Esophagus muscularis mucosa (tissue), 4 donors: ENCODE measurements at places on chromosomes 11 and 22. TPM values are rescaled to one million over a fixed set of nuclear protein-coding genes. Genes with fewer than 3 reads are reported as not detected.

DNA sequence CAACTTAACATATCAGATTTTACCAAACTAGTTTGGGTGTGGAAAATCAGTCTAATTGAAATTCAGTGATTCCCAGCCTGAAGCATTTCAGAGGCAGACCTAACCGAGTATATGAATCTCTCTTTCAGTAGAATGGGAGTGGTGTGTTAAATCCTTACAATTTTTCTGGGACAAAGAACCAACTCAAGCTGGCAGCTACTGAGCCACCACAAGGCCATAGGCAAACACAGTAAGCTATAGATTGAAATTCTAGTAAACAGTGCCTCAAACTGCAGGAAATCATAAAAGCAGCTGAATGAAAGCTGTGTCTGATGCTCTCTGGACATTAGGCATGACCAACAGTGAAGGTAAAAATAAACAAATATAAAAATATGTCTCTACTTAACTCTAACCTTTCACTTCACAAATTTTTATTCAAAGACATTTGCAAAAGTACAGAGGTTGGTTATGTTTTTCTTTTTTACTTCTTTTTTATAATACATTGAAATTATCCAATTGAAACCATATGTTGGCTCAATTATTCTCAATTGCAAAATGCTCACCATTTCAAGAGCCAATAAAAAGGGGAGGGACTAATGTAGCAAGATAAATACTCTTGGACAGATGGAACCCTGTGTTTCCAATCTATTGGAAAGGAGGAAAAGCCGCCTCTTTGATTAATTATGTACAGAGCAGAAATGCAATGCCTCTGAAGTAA, 35.8 kb upstream of the FIBIN start:
- no peak for DNase-seq

DNA sequence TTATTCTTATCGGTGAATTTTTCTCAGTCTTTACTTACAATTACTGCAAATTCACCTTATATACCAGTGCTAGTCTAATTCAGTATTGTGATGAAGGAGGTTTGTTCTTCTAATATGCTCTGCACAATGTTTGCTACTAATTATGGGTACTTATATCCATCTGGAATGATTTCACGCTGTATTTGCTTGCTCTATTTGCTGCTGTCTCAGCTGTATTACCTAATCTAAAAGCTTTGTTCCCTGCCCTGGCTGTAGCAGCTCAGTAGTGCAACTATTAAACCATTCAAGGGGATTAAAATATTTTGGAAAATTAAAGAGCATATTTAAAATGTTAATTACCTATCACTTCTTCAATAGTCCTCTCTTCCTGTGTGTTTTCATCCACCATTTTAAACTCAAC, 375.3 kb downstream of the LUZP2 start:
- no peak for DNase-seq

DNA sequence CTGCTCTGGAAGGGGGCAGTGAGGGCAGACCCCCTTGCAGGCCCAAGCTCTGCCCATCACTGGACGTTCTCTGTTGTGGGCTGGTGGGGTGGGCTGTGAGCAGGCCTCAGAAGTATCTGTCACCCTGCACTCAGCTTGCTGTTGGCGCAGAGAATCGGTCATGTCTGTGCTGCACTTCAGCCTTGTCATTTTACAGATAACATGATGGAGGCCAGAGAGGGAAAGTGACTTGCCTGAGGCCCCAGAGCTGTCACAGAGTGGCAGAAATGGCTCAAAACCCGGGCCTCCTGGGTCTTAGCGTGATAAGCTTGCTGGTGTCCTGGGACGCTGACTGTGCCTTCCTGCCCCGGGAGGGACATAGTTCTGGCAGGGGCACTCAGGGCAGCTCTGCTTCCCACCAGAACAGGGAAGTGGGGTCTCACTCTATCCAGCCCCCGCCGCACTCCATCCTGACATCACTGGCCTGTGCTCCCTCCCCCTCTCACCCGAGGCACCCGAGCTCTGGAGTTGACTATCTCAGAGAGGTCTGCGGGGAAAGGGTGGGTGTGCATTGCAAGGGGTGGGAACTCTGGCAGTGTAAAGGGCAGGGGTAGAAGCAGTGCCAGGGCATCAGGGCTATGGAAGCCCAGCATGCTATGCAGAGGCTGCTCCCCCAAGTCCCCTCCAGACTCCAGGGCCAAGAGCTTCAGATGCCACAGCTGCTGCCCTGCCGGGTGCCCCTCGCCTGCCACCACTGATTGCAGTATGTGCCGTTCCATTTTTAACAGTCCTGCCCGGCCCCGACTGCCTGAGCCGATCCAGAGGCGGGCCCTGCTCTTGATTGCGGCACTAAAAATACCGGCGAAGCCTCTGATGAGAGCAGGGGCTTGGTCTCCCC, 50.4 kb upstream of the NECTIN1 start:
- DNase-seq = no peak

- DNase-seq = no peak
Measured at GRCh38 chr22:39176714-39177455, 24.4 kb upstream of the CBX7 start.

DNA sequence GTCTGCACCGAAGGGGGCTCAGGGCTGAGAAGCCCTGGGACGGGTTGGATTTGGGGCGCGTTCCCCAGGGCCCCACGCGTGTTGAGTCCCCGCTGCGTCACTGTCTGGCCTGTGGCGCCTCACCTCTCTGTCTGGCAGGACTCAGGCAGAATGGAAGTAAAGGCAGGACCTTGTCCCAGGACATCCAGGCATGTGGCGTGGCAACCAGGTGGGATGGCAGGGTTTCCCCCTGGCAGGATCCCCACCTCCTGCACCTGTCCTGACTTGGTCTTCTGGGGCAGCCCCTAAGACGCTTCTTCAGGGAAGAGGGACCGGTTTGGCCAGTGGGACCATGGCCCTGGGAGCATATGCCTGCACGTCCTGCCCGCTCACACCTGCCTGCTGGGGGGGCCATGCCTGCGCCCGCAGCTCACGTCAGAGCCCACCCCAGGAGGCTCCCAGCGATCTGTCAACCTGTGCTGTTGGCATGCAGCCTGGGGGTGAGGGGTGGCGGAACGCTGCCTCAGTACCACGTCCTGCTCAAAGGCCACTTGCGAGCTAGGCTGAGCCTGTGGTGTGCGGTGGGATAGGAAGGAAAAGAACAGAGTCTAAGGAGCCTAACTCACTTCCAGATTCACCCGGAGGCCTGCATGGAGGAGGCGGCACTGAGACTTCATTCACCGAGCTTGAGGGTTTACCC, 72.7 kb downstream of the KCNQ1 start:
- DNase-seq = peak; percentile 77

ELF5 gene
- total RNA-seq = not detected

GRCh38 chr11:74037309-74037708, 28.4 kb upstream of the UCP3 start:
- no peak for DNase-seq

GRCh38 chr11:113518716-113519495, 43.7 kb upstream of the DRD2 start:
- DNase-seq = no peak

DNA sequence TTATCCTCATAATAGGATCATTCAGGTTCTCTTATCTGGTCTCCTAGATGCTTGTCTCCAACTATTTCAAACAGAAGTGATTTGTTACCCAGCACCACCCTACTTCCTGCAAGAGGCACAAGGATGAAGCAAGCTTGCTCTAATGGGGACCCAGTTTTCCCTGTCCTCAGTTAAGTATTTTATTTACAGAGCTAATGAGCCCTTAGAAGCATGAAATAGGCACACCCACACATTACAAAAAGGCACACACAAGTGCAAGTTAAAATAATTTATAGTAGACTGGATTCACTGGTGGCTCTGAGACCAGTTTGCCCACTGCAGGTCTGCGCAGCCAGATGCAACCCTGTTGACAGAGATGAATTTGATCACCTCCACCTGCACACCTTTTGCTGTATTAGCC, 167.5 kb downstream of the KIRREL3 start:
- DNase-seq = no peak
